ENCODE measurements at places on chromosomes 1 and 21.

GRCh38 chr1:155198547-155198906, 9.2 kb downstream of the THBS3 start:
- H3K27ac ChIP-seq: no peak overlapping the region
- no peak for DNase-seq
- peaks cover 24% of the 10 kb centered on the region for H3K4me1 ChIP-seq
- H3K27me3 ChIP-seq: no peaks in the 10 kb centered on the region
- H3K4me3 ChIP-seq: no peak overlapping the region

DNA sequence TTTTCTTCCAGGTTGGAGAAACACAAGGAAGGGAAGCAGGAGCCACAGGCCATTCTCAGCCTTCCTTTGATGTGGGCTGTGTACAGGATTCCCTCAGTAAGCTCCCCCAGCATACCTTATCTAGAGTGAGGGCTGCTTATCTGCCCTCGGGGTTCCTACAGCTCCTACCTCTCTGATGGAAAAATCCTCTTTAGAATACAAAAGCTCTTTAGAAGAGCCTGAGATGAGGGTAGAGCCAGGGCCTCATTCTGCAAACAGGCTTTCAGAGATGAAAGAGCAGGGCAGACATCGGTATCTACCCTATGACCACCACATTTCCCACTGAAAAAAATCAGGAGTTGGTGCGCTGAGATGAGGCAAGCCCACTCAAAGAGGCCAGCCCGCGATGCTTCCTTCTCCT, 85.1 kb downstream of the PLPP3 start:
- no peak overlapping the region for H3K27ac ChIP-seq
- no peak overlapping the region for H3K4me3 ChIP-seq
- DNase-seq: no peak

DNA sequence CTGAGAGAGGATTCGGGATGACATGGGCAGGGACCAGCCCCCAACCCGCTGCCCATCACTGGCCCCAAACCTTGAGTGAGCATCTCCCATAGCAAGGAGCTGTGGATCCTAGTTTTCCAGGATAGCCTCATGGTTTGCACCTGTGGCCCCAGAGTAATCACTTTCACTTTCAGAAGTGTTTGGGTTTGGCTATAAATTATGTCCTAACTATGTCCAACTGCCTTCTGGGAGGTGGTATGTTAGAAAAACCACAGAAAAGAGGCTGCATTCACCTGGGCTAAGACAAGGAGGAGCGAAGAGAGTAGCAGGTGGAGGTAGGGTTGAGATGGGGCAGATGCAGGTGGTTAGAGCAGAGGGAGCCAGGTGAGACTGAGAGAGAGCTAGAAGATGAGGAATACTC, 19.4 kb upstream of the CLIC6 start:
- no peak for DNase-seq
- no peaks in the 10 kb centered on the region for H3K36me3 ChIP-seq
- H3K4me3 ChIP-seq: no peak overlapping the region
- peaks cover 2% of the 10 kb centered on the region for H3K4me1 ChIP-seq
- no peak overlapping the region for H3K27ac ChIP-seq

GRCh38 chr1:216055004-216055403, 368.2 kb downstream of the USH2A start:
- no peaks in the 10 kb centered on the region for H3K27me3 ChIP-seq
- no peak for DNase-seq
- H3K27ac ChIP-seq: no peak overlapping the region
- no peak overlapping the region for H3K4me3 ChIP-seq

DNA sequence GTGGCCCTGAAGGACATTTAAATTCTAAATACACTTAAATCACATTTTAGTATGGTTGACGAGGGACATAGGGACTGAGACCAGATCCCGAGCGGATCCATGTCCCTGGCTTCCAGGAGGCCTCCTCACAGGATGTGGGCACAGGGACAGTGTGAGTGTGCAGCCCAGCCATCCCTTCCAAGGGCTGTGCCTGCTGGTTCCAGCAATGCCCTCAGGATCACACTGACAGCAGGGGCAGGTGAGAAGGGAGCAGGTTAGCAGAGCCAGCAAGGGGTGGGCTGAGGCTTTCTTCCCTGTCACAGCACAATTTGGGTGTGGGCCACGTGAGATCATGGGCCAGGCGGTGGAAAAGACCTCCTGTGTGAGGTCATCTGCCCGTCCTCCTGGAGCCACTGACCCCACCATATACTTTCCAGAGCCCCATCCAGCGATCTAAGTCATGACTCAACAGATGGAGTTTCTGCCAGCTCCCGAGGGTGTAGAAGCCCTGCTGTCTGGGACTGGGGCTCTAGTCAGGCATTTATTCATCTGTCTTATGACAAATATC, 37.0 kb upstream of the PRSS38 start:
- no peaks in the 10 kb centered on the region for H3K27me3 ChIP-seq
- H3K4me3 ChIP-seq: no peak overlapping the region
- no peak for DNase-seq
- H3K27ac ChIP-seq: no peak overlapping the region

GRCh38 chr1:6317098-6317760, 56.3 kb upstream of the GPR153 start:
- H3K36me3 ChIP-seq: peaks cover 5% of the 10 kb centered on the region
- no peaks in the 10 kb centered on the region for H3K27me3 ChIP-seq
- no peak overlapping the region for H3K4me3 ChIP-seq

DNA sequence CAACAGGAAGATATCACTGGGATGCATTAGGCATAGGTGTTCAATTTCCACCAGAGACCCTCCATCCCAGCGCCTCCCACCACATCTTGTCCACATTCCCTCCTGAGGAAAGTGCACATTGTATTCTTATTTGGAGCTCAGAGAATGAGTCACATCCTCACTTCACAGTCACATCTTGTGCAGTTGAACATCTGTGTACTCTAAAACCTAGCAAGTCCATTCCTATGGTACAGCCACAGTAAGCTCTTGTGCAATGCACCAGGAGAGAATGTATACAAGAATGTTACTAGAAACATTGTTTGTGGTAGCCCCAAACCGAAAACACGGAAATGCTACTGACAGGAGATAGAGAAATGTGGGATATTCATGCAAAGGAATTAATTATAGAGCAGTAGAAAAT, 1.6 kb upstream of the KDF1 start:
- no peak overlapping the region for H3K27ac ChIP-seq
- peaks cover 11% of the 10 kb centered on the region for H3K4me1 ChIP-seq
- peaks cover 2% of the 10 kb centered on the region for H3K36me3 ChIP-seq
- no peak overlapping the region for H3K4me3 ChIP-seq
- DNase-seq: no peak

DNA sequence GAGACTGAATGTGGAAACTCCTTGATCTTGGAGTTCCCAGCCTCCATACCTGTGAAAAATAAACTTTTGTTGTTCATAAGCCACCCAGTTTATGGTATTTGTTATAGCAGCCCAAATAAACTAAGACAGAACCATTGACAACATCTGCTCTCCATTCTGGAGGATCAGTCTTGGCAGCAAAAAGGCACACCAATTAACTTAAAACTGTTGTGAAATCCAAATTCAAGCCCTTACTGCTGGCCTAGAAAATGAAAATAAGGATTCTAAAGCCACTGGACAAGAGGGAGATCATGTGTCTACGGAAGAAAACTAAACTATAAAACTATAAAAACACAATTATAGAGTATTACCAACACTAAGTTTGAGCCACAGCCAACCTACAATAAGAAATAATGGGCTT, 172.1 kb upstream of the RNPC3 start:
- no peaks in the 10 kb centered on the region for H3K27me3 ChIP-seq
- no peak overlapping the region for H3K4me3 ChIP-seq
- H3K36me3 ChIP-seq: no peaks in the 10 kb centered on the region

DNA sequence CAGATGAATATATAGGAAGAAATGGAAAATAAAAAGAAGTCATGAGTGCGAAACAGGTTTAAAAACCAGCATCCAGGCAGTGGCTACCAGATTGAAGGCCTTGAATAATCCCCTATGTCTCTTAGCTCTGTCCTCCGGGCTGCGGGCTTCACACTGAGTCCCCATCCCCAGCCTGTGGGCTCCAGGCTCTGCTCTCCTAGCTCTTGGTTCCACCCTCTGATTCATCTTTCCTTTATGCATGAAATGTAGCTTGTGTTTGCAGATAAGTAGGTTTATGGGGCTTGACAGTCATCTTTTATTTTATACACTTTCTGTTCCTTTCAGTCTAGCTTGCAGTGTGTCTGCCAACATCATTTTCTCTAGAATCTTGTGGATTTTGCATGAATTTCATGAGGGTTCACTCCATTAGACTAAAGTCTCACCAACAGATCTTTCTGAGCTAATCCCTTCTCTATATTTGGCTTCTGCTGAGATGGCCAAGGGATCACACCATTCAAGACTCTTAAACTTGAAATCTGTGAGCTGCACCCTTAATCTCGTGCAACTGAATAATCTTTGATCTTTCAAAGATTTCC, 174.5 kb downstream of the PLPPR4 start:
- no peak for DNase-seq
- no peak overlapping the region for H3K27ac ChIP-seq
- no peak overlapping the region for H3K4me3 ChIP-seq
- peaks cover 12% of the 10 kb centered on the region for H3K4me1 ChIP-seq
- no peaks in the 10 kb centered on the region for H3K36me3 ChIP-seq

- no peaks in the 10 kb centered on the region for H3K27me3 ChIP-seq
- H3K4me3 ChIP-seq: no peak overlapping the region
- no peak overlapping the region for H3K27ac ChIP-seq
- H3K4me1 ChIP-seq: no peaks in the 10 kb centered on the region
These were observed 685.3 kb upstream of the ADGRL2 start for GRCh38 chr1:81115422-81115821.

DNA sequence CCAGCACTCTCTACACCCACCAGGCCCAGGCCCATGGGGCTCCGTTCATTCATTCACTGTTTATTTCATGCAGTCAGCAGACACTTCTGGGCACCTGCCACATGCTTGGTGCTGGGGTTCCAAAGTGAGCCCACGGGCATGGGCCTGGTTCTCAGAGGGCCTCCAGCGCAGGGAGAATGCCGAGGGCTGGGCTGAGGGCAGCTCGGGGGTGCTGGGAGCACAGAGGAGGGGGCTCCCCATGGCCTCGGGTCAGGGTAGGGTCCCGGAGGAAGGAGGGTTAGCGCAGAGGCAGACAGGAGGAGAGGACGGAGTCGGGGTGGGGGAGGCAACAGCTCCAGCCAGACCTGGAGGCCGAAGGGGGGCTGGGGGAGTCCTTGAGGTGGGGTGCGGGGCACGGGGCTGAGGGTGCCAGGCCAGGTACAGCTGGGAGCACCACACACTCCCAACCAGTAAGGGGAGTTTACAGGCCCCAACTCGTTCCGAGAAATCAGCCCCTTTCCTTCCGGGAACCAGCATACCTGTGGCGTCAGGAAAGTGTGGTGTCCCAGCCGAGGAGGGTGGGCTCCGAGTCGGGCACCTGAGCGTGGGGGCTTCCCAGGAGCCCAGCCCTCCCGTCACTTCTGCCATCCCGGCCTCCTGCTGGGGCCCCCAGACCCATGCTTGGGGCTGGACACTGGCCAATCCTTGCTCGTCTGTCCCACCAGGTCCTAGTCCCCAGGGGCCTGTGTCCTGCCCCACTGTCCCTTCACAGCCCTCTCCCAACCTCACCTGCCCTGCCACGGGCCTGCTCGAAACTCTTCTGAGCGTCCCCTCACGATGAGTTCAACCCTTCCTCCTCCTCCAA, 10.8 kb downstream of the ARHGEF16 start:
- no peak for DNase-seq
- no peaks in the 10 kb centered on the region for H3K4me1 ChIP-seq
- no peak overlapping the region for H3K27ac ChIP-seq
- no peaks in the 10 kb centered on the region for H3K36me3 ChIP-seq
- no peaks in the 10 kb centered on the region for H3K27me3 ChIP-seq

- H3K4me1 ChIP-seq: peaks cover 4% of the 10 kb centered on the region
- H3K4me3 ChIP-seq: no peak overlapping the region
- H3K36me3 ChIP-seq: peaks cover 31% of the 10 kb centered on the region
- DNase-seq: peak; percentile 81
- H3K27ac ChIP-seq: no peak overlapping the region
These were observed 22.8 kb upstream of the TARS2 start for GRCh38 chr1:150464422-150464826.

DNA sequence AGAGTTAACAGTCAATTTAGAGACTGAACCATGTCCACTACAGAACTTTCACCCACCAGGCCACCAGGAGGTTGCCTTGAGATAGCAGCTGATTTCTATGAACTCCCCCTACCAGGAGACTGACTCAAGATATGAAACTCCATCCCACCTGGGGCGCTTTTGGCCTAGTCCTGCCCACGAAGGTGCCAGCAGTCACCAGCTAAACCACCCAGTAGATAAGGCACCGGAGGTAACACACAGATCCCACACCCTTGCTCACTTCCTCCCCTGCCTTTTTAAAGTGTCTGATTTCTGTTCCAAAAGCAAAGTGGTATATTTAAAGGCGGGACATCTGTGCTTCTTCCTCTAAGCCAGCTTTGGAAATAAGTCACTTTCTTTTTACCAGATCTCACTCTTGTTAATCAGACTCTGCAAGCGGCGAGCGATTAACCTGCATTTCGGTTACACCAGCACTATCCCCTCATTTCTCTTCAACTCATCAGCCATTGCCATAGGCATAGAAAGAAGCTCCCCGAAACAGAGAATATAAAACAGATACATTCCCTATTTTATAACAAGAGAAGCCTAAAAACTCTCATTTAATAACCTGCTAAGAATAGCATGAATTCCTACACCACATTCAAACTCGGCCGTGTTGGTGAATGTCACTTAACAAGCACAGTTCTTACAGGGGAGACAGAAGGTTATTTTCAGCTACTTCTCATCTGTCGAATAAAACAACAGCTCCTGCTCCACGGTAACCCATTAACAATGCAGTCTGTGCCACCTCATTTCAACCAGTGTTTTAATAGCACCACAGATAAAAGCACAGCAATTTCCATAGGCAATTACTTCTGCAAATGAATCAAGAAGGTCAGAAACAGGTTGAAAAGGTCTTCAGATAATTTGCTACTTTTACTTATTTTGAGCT, 318.1 kb downstream of the KCNH1 start:
- H3K27ac ChIP-seq: no peak overlapping the region
- no peaks in the 10 kb centered on the region for H3K36me3 ChIP-seq
- H3K27me3 ChIP-seq: peaks cover 14% of the 10 kb centered on the region
- no peaks in the 10 kb centered on the region for H3K4me1 ChIP-seq
- no peak overlapping the region for H3K4me3 ChIP-seq
- DNase-seq: no peak

- H3K4me3 ChIP-seq: no peak overlapping the region
- H3K4me1 ChIP-seq: no peaks in the 10 kb centered on the region
- H3K27me3 ChIP-seq: peaks cover 28% of the 10 kb centered on the region
These were observed 146.0 kb upstream of the KIAA0040 start for GRCh38 chr1:175338387-175339135.

DNA sequence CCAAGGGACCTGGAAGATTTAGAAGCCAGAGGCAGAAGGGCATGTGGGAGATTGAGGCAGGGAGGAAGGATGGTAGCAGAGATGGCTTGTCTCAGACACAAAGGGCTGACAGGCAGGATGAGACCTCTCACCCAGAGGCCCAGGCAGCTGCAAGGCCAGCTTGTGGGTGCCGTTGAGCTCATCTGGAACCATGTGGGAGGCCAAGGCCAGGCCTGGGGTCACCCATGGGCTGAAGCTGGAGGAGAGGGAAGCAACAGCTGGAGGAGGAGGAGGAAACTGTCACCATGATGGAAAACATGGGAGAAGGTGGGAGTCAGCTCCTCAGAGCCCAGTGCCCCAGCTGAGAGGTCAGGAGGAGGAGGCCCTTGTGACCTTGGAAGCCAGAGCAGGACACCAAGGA, 6.4 kb downstream of the CRABP2 start:
- peaks cover 13% of the 10 kb centered on the region for H3K4me1 ChIP-seq
- H3K27me3 ChIP-seq: peaks cover 19% of the 10 kb centered on the region
- no peak overlapping the region for H3K27ac ChIP-seq
- DNase-seq: no peak

GRCh38 chr21:32307706-32308105, 9.1 kb downstream of the MRAP start:
- peaks cover 15% of the 10 kb centered on the region for H3K36me3 ChIP-seq
- no peak overlapping the region for H3K4me3 ChIP-seq
- H3K4me1 ChIP-seq: peaks cover 10% of the 10 kb centered on the region
- no peaks in the 10 kb centered on the region for H3K27me3 ChIP-seq

Data from activated CD8-positive, alpha-beta T cell treated with anti-CD3 and anti-CD28 coated beads, Interleukin-2, amount 10 ng/mL, durations not matched to agents 7 days and 5 days (primary cell).